HCEC 1CT (cell line): ENCODE measurements at places on chromosomes 6 and 20.

- DNase-seq = no peak
Measured at GRCh38 chr20:49591217-49591865, 23.4 kb upstream of the PTGIS start.

GRCh38 chr20:47365023-47365764 lies 8.7 kb upstream of the ZMYND8 start:
- DNase-seq = no peak

DNA sequence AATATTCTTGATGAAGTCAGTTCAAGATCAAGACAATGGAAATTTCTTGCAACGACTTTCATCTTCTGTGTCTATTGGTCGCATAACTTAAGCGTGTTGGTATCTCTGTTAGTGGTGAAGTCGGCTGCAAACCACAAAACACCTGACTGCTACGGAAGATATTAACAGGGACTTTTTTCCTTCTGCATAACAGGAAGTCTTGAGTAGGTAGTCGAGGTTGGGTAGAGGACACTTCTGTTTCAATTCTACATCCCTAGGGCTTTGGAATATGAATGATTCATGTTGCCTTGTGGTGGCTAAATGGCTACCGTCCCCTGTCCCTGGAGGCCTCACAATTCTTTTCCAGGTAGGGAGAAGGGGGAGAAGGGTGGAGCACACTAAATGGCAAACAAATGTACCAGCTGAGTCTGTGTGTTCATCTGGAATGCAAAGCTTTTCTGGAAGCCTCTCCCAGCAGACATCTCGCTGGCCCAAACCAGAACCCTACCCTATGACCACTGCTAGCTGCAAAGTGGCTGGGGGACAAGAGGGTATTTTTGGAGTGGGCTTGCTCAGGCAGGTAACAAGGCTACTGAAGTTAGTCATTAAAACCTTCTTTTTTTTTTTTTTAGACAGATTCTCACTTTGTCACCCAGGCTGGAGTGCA lies 34.6 kb upstream of the NKX2-2 start:
- no peak for DNase-seq

- DNase-seq = no peak
Measured at GRCh38 chr6:75993236-75994162, 79.0 kb downstream of the IMPG1 start.

GRCh38 chr6:107590378-107590777 lies 100.5 kb downstream of the SOBP start:
- DNase-seq = no peak

GRCh38 chr6:148959008-148959407 lies 212.2 kb downstream of the UST start:
- no peak for DNase-seq

- no peak for DNase-seq
Measured at GRCh38 chr6:144586986-144587385, 301.9 kb downstream of the UTRN start.

DNA sequence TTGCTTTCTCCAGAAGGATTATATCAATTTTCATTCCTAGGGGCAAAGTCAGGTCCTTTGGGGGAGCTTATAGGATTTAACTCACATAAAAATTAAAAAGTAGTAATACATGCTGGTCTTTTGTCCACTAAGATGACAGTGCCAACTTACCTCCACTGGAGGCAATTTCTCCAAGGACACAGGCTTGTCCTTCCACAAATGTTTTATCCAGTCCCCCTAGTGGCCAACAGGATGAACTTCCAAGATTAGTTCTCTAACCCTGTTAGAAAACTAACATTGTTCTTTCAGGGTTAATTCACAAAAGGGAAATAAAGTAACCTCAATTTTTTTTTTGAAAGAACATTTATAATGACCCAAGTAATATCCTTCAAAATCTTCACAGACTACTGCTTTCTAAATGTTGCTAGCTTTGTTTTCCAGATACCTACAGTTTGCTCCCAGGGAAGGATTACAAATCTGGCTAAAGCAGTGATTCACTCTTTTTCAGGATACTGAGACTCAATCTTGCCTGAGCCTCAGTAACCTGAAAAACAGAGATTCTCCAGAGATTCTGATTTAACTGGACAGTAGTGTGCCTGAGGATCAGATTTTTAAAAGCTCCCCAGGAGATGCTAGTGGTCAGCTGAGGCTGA lies 31.7 kb upstream of the UBR2 start:
- peak; percentile 68 for DNase-seq

DNA sequence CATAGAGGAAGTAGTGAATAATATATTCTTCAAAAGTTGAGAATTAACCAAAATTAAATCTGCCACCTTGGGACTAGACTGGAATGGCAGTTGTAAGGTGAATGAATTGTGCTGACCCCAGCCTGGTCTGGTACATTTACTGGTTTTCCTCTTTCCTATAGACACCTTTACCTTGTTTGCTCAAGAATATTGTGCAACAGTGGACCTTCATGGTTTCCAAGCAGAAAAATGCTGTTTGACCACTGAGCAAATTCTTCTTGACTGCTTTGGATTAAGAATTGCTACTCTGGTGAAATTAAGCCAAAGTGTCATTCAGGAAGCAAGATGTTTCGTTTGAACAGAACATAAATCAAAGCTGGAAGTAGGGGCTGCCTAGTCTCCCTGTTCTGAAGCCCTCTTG lies 156.6 kb upstream of the TAB2 start:
- DNase-seq = no peak

DNA sequence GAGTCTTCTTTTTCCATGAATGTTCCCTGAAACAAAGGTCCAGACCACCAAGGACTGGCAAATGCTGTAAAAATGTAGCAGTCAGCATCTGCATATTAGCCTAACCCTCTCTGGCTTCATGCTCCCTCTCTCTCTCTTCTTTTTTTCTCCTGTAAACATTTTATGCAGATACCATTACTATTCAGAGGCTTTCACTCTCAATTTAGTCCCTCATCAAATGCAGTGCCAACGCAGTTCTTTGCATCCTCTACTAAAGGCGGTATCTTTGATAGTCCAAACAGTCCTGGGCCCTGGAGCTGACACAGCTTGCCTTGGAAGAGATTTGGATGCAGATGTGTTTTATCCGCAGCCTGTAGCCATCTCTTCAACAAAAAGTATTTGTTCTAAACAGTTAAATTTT lies 167.1 kb upstream of the MMS22L start:
- DNase-seq = no peak

DNA sequence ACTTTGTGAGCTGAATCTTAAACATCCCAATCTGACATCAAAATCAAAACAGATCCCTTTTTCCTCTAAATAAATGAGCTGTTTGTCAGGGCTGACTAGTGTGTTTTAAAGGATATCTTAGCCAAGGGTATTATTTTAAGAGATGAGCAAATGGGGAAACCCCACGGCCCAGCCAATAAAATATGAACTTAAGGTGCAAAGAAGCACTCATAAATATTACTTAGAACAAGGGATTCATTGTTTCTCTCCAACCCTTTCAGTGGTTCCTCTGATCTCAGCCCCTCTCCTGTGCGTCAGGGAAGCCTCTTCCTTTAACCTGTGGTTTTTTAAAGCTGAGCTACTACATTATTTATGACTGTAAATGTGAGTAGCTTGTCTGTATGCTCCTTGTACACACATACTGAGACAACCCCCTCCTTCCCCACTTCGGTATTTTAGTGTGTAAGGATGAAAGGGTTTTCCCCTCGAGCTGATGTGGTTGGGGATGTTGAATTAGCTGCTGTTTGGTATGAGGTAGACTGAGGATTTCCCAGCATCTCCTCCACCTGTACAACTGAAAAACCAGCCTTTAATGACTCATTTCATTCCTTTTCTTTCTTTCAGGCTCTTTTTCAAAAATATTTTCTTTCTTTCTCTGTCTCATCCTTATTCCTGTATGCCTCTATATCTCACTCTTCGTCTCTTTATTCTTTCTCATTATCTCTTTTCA lies 6.5 kb downstream of the BMP5 start:
- no peak for DNase-seq

DNA sequence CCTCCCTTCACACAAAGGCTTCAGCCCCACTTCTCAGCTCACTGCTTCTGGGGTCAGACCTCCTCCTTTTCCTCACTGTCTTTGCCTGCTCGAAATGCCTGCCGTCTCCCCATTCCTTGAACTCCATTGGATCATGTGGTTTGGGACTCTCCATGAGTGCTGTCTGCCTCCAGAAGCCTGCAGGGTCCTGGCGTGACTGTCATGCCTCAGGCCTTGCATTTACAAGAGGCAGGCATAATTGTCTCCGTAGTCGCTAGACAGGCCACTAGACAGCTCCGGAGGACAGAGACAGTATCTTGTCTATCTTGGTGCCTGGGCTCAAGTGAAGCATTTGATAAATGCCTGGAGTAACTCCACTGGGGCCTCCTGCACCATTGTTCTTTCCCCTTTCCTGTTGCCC lies 15.3 kb downstream of the PNLDC1 start:
- no peak for DNase-seq
